Dermis blood vessel endothelial cell (primary cell): ENCODE measurements at places on chromosomes 13 and 19. TPM values are rescaled to one million over a fixed set of nuclear protein-coding genes. Genes with fewer than 3 reads are reported as not detected.

Gene ZNF440
- total RNA-seq = 9.0 and 12.4 TPM in 2 replicates

Gene MLLT1
- total RNA-seq = 5.1 and 13.2 TPM in 2 replicates

Gene RNF225
- total RNA-seq = not detected in 2 replicates

Gene DLL3
- total RNA-seq = 0.17 and 0.28 TPM in 2 replicates

Gene MCEMP1
- not detected in 2 replicates for total RNA-seq

Gene MBNL2
- total RNA-seq = 78.3 and 90.6 TPM in 2 replicates

Gene DPF1
- total RNA-seq = 0.34 and 0.47 TPM in 2 replicates

Gene ACTMAP
- 1.0 and 2.0 TPM in 2 replicates for total RNA-seq

Gene GRK1
- total RNA-seq = not detected in 2 replicates

Gene GNG7
- total RNA-seq = 1.0 and 1.4 TPM in 2 replicates

Gene CD70
- 0.14 TPM in 1 of 2 replicates, not detected in the other for total RNA-seq

Gene MYPOP
- 1.4 and 2.7 TPM in 2 replicates for total RNA-seq

Gene ZNF112
- total RNA-seq = 8.3 and 9.9 TPM in 2 replicates

Gene ZNF296
- 0.17 and 0.51 TPM in 2 replicates for total RNA-seq

Gene ATP4A
- not detected in 2 replicates for total RNA-seq

Gene NEK5
- 0.05 and 0.34 TPM in 2 replicates for total RNA-seq

Gene ZNF700
- total RNA-seq = 8.8 and 11.2 TPM in 2 replicates

Gene GPR18
- total RNA-seq = not detected in 2 replicates

Gene ZNF497
- 1.3 and 2.9 TPM in 2 replicates for total RNA-seq

Gene PSG7
- total RNA-seq = not detected in 2 replicates

Gene CEACAM20
- total RNA-seq = 0.05 TPM in 1 of 2 replicates, not detected in the other

Gene CYP2B6
- total RNA-seq = not detected in 2 replicates

Gene TMIGD2
- total RNA-seq = not detected in 2 replicates

Gene TLE5
- 81.7 and 147 TPM in 2 replicates for total RNA-seq

Gene NALCN
- 12.9 TPM in 2 replicates for total RNA-seq

Gene MED16
- total RNA-seq = 40.5 and 64.0 TPM in 2 replicates

Gene KMT2B
- 7.3 and 15.4 TPM in 2 replicates for total RNA-seq

Gene LMTK3
- total RNA-seq = 0.14 TPM in 1 of 2 replicates, not detected in the other

Gene PALM3
- total RNA-seq = not detected in 2 replicates

Gene ZNF573
- total RNA-seq = 4.8 and 4.9 TPM in 2 replicates

Gene KLK15
- not detected in 2 replicates for total RNA-seq

Gene PKN1
- total RNA-seq = 282 and 439 TPM in 2 replicates

Gene ZNF738
- total RNA-seq = 4.1 and 4.8 TPM in 2 replicates

Gene TSHZ3
- total RNA-seq = 0.88 and 3.2 TPM in 2 replicates

Gene ENOX1
- 0.23 and 2.0 TPM in 2 replicates for total RNA-seq

Gene RETN
- total RNA-seq = not detected in 2 replicates

Gene GIPR
- 0.05 TPM in 1 of 2 replicates, not detected in the other for total RNA-seq

Gene ZNF44
- total RNA-seq = 6.9 and 8.8 TPM in 2 replicates

Gene PRR22
- total RNA-seq = 0.51 TPM in 2 replicates

Gene GPC5
- total RNA-seq = 0.23 and 0.34 TPM in 2 replicates

Gene PLPP2
- total RNA-seq = 14.3 and 25.8 TPM in 2 replicates

Gene LILRB2
- total RNA-seq = not detected in 2 replicates

Gene CEACAM18
- not detected in 2 replicates for total RNA-seq

Gene EPSTI1
- 2.0 and 4.2 TPM in 2 replicates for total RNA-seq

Gene CLEC4G
- total RNA-seq = not detected in 2 replicates

Gene ZNF837
- total RNA-seq = 3.5 and 4.1 TPM in 2 replicates

Gene SIGLEC9
- total RNA-seq = 0.19 TPM in 1 of 2 replicates, not detected in the other

Gene PSG2
- not detected in 2 replicates for total RNA-seq

Gene OCEL1
- total RNA-seq = 3.8 and 4.4 TPM in 2 replicates

Gene C19orf38
- not detected in 2 replicates for total RNA-seq

Gene CDX2
- not detected in 2 replicates for total RNA-seq

Gene PSG1
- under 0.01 TPM in 1 of 2 replicates, not detected in the other for total RNA-seq

Gene KIR3DL2
- total RNA-seq = not detected in 2 replicates
